Islet precursor cell (in vitro differentiated cells): ENCODE measurements at places on chromosomes 3 and 15.

- DNase-seq: no peak
Measured at GRCh38 chr15:48996276-48996675, 32.6 kb upstream of the SHC4 start.

GRCh38 chr3:141302364-141303141 is 65.8 kb upstream of the ZBTB38 start:
- DNase-seq: peak; percentile 76

DNA sequence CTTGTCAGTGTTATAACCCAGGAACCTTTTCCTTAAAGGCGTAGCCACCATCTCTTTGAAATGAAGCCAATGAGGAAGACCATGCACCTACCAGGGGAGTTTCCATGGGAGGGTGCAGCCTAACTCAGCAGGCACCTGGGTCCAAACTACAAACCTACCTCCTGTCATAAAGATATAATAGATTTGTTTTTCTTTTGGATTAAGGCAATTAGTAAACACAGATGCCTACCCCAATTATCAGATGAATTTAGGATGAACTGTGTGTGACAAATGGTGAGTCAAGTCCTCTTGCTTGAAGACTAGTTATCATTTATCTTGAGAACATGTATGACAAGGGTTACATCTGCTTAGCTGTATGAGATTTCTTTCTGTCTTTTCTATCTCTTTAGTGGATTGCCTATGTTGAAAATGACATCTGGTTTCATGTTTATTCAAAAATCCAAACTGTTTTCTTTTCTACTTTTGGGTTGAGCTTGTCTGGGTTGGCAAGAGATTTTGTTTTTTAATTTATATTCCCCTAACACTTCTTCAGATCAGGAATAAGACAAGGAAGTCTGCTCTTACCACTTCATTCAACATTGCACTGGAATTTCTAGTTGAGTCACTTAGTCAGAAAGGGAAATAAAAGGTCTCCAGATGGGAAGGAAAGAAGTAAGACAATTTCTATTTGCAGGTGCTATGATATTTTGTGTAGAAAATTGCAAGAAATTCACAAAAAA is 149.9 kb downstream of the NEK10 start:
- no peak for DNase-seq

GRCh38 chr3:111911446-111911845 is 52.4 kb downstream of the PHLDB2 start:
- DNase-seq: no peak

DNA sequence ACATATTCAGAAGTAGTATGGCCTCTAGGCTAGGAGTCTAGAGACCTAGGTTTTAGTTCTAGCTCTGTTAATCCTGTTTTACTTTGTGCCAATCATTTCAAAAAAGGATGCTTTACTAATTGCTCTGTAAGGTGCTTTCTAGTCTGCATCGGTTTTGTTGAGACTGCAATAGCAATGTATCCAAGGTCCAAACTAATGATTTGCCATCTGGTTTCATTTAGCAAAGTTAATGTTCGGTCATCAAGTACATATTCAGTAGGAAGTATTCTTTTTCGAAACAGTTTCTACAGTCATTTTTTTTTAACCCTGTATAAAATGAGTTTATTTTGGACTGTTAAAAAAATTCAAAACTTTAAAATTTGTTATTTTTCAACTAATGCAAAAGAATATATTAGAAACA is 2.0 kb upstream of the GALK2 start:
- DNase-seq: no peak

- DNase-seq: no peak
Measured at GRCh38 chr15:56251315-56252095, 7.8 kb upstream of the RFX7 start.
